CD4-positive, alpha-beta T cell treated with Interleukin-4 for 4 hours (primary cell): ENCODE measurements at places on chromosomes 7 and 10.

GRCh38 chr10:68080853-68081431 is 5.9 kb upstream of the HERC4 start:
- DNase-seq: no peak

- no peak for DNase-seq
Measured at GRCh38 chr10:99403674-99404073, 26.8 kb downstream of the GOT1 start.

GRCh38 chr7:1844336-1844950 is 174.4 kb downstream of the ELFN1 start:
- DNase-seq: no peak

GRCh38 chr7:80781561-80781979 is 137.3 kb downstream of the SEMA3C start:
- no peak for DNase-seq

- no peak for DNase-seq
Measured at GRCh38 chr7:157731126-157731525, 394.3 kb downstream of the DNAJB6 start.

DNA sequence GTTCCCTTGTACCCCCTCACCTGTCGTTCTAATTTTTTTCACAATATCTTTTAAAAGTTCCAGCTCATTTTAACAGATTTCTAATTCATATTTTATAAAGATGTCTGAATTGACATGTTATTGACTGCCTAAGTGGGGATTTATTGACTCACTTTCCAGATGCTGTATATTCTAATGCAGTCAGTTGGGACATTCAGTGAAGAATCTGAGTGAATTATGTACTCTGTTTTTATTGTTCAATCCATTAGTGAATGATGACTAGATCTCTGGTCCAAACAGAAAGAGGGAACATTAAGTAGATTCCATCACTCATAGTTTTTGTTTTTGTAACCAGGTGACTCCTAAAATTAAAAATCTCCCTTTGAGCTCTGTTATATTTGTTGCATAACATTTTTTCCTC is 54.3 kb downstream of the LOXL4 start:
- DNase-seq: no peak

- no peak for DNase-seq
Measured at GRCh38 chr10:62653254-62653653, 151.3 kb upstream of the ADO start.

DNA sequence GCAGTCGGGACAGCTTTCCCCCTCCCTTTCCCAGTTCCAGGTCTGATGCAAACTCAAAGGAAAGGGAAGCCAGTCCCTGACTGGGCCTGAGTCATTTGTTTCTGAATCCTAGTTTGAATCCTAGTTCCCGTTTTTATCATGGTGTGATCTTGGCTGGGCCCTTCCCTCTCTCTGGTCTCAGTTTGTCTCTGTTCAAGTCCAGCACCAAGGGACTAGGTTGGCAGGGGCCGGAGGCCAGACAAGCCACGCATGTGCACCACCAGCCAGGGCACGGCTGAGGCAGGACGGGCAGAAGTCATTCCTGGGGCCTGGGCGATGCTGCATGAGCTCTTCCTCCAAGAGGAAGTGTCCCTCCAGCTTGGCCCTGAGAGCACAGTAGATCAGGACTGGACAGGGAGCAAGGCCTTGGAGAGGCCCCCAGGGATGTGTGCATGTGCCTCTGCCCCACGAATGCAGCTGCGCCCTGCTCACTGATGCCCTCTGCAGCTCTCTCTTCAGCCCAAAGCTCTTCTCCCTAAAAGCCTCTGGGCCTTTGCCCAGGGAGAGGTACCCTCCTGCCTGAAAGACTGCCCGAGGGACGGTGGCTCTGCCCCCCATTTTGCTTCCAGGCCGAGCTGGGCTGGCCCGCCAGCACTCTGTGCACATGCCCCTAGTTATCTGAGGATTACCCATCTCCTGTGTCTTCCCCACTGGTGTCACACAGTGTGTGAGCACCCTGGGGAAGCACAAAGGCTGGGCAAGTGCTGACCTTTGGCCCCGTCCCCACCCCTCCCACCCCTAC is 86.7 kb downstream of the ZMIZ1 start:
- DNase-seq: no peak

GRCh38 chr7:99125505-99125865 is 18.4 kb downstream of the SMURF1 start:
- no peak for DNase-seq

- DNase-seq: peak; percentile 5
Measured at GRCh38 chr10:15035385-15036301, 8.1 kb upstream of the OLAH start.

GRCh38 chr7:41035794-41036193 is 667.1 kb downstream of the INHBA start:
- DNase-seq: no peak

GRCh38 chr10:57694956-57695608 is 572.6 kb downstream of the IPMK start:
- no peak for DNase-seq

DNA sequence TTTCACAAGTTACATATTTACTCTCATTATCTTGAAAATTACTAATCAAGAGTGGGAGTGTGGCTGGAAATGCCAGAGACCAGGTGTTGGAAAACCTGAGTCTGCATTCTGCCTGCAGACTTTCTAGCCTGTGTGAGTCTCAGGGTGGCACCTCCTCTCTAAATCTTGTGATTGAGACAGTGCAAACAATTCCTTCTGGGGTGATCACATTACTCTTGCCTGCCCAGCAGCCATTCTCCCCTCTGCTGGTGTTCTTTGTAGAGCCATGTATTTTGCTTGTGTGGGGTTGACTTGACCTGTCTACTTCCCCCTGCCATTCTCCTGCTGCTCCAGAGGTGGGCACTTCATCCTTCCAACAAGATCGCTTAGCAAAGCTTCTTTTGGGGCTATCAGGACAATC is 101.1 kb downstream of the RAPGEF5 start:
- no peak for DNase-seq

GRCh38 chr10:125037145-125037877 is 95.4 kb downstream of the ZRANB1 start:
- no peak for DNase-seq

DNA sequence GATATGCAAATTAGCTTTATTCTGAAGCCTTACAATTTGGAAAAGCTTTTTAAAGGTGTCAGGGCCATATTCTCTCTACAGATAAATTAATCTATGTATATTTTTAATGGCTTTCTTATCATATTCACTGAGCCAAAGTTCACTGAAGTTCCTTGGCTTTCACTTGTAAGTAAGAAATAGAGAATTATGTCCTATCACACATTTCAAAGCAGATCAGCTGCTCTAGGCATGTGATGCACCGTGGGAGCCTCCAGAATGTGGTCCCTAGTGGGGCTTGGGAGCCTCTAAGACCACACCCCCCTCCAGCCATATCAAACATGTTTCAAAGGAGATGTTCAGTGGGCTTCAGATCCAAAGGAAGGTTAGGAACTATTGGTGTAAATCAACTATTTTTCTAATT is 51.5 kb downstream of the LAMB4 start:
- DNase-seq: no peak
